Left kidney (tissue), 8 donors: ENCODE measurements at places on chromosomes 16 and 17. TPM values are rescaled to one million over a fixed set of nuclear protein-coding genes. Genes with fewer than 3 reads are reported as not detected.

DNA sequence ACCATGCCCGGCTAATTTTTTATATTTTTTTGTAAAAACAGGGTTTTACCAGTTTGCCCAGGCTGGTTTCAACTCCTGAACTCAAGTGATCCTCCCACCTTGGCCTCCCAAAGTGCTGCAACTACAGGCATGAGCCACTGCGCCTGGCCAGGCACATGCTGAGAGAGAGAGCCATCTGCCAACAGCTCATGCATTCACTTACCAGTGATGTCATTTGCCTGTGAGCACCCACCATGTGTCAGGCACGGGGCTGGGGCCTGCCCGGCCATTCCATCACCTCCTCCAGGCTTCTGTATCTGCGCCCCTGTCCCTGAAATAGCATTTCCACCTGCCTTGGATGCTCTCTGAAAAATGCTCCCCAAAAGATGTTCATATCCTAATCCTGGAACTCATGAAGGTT is 43.6 kb upstream of the PEMT start:
- no peak for DNase-seq

Gene NSMCE1
- polyA plus RNA-seq: 82.9 TPM

Gene VMO1
- 0.33 TPM for polyA plus RNA-seq

DNA sequence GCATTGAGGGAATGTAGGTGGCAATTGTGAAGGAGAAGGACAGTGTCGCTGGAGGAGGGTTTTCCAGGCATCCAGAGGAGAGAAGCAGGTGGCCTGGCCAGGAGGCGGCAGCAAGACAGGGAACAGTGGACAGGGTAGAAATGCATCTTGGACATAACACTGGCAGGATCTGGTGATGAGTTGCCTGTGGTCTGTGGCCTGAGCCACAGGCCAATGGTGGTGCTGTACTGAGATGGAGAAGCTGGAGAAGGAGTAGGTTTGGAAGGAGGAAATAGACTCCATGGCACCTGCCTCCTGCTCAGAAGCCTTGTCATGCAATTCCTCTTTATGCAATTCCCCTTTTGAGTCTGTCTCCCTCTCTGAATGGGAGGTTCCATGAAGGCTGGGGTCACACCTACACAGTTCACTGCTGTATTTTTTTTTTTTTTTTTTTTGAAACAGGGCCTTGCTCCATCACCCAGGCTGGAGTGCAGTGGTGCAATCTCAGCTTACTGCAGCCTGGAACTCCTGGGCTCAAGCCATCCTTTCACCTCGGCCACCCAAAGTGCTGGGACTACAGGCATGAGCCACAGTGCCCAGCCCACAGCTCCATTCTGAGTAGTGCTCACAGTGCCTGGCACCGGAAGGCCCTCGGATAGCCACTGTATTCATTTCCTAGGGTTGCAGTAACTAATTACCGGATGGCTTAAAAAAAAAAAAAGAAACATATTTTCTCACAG is 13.5 kb upstream of the CACNG4 start:
- no peak for DNase-seq
